ENCODE measurements at places on chromosomes 3 and 15.
A peak's percentile ranks its signal among the peaks of the same experiment; 100 is the strongest.

DNA sequence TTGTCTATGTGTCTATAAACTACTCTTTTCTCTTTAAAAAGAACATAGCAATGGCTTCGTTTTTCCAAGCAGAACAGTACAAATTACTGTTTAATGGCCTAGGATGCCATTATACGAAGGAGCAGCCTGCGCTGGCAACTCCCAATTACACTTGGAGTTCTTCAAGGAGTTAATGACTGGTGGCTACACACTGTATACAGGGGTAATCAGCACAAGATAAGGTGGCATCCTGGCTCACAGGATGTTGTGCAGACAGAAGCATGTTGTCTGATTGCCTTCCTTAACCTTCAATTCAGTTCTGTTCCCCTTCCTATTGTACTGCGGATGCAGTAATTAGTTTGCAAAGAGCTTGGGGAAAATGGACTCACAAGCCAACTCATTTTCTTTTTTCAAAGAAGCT is 250.7 kb upstream of the ROBO2 start:
- no peak for DNase-seq

- DNase-seq = no peak
Measured at GRCh38 chr15:33068007-33068481, 126.5 kb downstream of the FMN1 start.

DNA sequence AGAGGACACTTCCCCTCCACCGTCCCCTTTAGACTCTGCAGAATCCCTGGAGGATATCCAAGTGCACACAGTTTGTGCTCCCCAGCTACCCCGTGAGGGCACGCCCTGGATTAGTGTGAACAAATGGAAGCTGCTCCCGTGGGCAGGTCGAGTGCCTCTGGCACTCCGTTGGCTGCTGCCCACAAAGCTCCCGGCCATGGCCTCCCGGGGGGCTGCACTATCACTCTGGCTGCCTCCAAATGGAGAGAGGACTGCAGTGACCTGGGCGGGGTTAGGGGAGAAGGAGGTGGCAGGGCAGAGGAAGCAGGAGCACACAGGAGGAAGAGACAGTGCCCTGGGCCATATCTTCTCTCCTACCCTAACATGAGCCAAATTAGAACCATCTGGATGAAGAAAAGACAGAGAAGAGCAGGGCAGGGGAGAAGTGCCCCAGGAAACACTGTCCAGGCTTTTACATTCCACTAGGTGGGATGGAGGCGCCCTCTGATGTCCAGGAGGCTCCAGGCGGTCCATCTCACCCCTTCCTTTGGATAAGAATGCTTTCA is 29.4 kb upstream of the ACAD9 start:
- DNase-seq = no peak

GRCh38 chr3:139477710-139478640 is 1.7 kb upstream of the RBP2 start:
- no peak for DNase-seq

GRCh38 chr3:133271539-133271938 is 128.3 kb upstream of the BFSP2 start:
- no peak for DNase-seq

GRCh38 chr3:108201258-108201657 is 21.0 kb downstream of the IFT57 start:
- DNase-seq = no peak

- DNase-seq = no peak
Measured at GRCh38 chr15:83855956-83856355, 202.0 kb downstream of the ADAMTSL3 start.

DNA sequence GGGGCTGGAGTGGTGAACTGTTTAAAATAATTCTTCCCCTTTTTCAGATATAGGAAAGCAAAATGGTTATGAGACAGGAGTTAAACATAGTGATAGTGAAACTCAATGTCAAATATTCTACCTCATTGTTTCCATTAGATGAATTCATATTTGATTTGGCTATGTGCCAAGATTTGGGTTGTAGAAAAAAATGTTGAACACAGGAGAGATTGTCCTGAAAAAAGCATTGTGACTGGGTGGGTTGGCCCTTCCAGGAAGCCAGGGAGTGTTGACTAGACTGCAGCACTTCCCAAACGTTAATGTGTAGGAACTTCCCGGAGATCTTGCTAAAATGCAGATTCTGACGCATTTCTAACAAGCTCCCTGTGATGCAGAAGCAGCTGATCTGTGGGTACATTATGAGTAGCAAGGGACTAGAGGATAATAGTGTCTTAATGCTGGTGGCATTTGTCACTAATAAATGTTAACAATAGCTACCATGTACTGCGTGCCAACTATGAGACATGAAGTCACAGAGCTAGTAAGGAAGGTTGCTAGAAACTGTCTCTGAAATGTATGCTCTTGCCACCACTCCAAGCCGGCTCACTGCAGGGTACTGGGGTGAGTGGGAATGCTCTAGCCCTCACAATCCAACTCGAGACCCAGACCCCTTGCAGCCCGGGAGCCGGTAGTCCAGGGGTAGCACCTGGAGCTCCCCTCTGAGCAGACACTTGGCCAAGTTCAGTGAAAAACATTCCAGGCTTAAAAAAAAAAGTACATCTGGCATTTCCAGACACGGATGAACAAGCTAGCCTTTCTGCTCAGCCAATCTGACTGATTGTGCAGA is 120.6 kb downstream of the CD47 start:
- DNase-seq = no peak

- DNase-seq = no peak
Measured at GRCh38 chr3:129878355-129878754, 15.2 kb downstream of the TMCC1 start.

DNA sequence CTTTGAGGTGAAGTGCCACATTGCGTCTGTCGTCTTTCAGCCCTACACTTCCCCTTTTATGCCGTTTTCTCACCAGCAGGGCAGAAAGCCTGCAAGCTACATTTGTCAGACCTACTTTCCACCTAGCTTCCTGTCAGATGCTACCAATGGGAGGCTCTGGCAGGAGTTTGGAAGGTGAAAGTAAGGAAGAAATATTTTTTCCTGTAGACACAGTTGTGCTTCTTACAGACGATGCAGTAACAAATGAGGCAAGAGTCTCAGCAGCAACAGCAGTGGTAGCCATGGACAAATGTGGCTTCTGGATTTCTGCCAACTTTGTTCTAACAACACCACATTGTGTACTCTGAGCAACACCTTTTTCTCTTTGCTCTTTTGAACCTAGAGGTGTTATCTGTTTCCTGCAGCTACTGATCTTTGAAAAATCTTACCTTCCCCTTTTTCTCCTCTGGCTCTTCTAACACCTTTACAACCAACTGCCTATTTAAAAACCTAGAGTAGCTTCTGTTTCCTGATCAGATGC is 70.6 kb upstream of the STT3B start:
- DNase-seq = no peak

- no peak for DNase-seq
Measured at GRCh38 chr3:107545680-107546120, 22.9 kb downstream of the BBX start.

DNA sequence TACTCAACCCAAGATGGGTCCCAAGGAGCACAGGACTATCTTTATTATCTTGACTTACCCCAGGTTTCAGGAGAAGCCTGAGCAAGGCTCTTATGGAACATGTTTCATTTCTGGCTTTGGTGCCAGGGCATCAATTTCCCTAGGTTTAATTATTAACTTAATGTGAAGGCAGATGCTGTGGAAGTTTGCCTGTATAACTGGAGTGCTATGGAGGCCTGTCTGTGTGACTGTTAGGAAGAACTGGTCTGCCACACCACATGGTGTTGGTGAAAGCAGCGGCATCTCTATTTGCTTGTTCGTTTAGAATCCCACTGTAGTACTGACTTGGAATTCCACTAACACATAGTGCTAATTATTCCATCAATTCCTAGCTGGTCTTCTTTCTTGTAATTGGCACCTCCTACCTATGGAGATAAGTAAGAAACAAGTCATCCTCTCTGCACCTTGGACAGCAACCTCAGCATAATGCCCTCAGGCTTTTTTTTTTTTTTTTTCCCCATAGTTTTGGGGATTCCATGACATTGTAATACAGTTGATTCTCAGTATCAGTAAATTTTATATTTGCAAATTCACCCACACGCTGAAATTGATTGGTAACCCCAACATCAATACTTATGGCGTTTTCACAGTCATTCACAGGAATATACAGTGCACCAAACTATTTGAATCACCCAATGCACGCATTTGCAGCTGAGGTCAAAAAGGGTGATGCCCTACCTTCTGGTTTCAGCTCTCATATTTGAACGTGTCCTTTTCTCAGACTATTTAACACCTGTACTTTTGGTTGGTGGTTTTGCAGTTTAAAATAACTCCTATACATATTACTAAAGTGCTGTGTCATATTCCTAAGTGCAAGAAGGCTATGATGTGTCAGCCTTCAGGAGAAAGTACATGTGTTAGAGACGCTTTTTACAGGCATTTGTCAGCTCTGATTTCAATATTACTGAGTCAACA is 772.8 kb upstream of the LMCD1 start:
- DNase-seq = no peak

DNA sequence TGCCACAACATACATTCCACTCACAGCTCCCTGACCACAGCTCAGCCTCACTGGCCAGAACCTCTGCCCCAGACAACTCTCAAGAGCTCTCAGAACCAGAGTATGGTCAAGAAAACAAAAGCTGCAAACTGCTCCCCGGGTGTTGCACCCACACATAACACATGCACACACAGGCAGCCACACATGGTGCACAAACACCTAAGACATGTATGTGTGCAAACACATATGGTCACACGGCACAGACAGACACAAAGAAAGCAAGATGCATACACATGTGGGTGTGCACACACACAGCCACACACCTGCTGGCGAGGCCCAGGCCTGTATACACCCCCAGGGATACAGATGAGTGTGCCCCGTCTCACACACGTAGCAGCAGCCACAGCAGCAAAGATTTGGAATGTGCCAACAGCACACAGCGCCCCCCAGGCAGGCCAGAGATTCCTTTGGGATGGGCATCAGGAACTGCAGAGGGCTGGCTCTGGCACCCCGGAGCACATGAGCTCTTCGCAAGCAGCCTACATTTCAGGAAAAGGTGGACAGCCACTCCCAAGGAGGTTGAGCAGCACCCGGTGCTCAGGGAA is 6.6 kb downstream of the KLF15 start:
- DNase-seq = no peak

GRCh38 chr15:81373775-81374395 is at the start of gene TMC3:
Gene TMC3 (minus strand): TSS chr15:81374213. CDS start chr15:81374077, 136 bp downstream.
- peak; percentile 20 for DNase-seq

DNA sequence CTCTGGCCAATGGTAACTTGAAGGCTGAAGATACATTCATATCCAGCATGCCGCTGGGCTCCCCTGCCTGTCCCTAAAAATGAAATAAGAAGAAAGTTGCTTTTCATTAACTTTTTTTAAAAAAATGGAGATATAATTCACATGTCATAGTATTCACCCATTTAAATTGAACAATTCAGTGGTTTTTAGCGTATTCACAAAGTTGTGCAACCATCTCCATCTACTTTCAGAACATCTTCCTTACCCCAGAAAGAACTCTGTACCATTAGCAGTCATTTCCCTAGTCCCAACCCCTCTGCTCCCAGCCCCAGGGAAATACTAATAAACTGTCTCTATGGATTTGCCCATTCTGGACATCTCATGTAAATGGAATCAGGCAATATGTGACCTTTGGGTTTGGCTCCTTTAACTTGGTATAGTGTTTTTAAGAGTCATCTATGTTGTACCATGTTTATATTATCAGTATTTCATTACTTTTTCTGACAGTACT is 55.8 kb upstream of the GATM start:
- DNase-seq = no peak

DNA sequence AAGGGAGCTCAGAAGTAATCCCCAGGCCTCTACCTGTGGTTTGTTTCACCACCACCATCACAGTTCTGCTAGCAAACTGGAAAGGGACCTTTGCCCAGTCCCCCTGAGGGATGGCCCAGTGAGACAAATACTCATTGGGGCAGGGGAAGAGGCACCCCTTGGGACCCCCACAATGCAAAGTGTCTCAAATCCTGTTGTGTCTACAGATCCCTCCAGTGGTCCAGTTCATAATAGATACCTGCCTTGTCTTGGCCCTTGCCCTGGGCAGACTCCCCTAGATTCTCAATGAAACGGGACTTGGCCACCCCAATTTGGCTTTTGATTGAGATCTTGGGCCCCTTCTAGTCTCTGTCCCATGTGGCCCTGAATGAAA is 43.8 kb upstream of the RAB6B start:
- DNase-seq = no peak

GRCh38 chr15:88331291-88331690 is 74.8 kb upstream of the NTRK3 start:
- no peak for DNase-seq

- DNase-seq = no peak
Measured at GRCh38 chr3:69352305-69353087, 33.4 kb downstream of the FRMD4B start.

DNA sequence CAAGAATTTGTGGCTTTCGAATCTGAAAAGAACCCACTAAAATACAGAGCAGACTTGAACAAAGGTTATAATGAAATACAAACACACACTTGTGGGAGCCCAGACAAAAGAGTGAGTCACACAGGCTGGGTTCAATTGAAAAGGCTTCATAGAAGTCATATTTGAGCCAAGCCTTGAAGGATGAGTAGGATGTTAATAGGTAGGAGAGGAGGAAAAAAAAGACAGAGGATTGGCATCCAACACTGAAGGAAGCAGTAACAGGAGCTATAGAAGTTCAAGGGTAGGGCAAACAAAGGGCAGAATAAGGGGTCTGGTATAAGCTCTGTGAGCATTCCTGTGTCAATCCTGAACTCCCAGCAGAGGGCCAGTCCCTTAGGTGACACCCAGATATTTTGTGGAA is 325.4 kb downstream of the FOXP1 start:
- DNase-seq = no peak

- no peak for DNase-seq
Measured at GRCh38 chr3:65914740-65915367, 123.9 kb downstream of the MAGI1 start.

DNA sequence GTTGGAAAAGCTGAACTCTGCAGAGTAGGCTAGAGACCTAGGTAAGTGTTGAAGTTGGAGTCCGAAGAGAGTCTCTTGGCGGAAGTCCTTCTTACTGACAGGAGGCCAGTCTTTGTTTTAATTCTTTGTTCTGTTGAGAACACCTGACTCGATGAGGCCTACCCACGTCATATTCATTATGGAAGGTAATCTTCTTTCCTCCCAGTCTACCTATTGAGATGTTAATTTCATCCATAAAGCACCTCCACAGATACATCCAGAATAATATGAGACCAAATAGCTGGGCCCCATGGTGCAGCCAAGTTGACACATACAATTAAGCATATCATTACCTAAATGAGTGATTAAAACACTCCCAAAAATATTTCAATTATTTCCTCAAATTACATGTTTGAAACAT is 515.5 kb downstream of the CADM2 start:
- DNase-seq = no peak

DNA sequence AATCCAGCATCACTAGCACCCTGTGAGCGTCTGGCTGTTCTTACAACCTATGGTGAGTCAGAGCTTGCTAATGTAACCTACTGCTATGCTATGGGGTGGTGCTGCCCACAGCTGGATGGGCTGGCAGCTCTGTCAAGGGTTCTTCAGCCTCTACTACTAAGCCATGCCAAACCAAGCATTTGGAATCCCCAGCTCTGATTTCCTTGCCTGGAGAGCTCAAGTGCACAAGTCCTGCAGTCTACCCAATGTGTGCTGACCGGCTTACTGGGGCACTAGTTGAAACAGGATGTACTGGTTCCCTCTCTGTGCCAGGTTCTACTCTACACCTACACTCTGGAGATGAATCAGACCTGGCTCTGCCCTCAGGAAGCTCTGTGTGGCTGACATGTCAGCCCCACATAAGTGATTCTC is 4.2 kb downstream of the TEX264 start:
- no peak for DNase-seq

- no peak for DNase-seq
Measured at GRCh38 chr3:114538211-114538610, 244.4 kb downstream of the TIGIT start.

GRCh38 chr15:57298204-57298603 is 78.1 kb upstream of the CGNL1 start:
- DNase-seq = no peak

- peak; percentile 60 for DNase-seq
Measured at GRCh38 chr15:90872486-90873184, 4.2 kb downstream of the FURIN start.
